Ecto neural progenitor cell (in vitro differentiated cells): ENCODE measurements at places on chromosomes 13 and 19.

DNA sequence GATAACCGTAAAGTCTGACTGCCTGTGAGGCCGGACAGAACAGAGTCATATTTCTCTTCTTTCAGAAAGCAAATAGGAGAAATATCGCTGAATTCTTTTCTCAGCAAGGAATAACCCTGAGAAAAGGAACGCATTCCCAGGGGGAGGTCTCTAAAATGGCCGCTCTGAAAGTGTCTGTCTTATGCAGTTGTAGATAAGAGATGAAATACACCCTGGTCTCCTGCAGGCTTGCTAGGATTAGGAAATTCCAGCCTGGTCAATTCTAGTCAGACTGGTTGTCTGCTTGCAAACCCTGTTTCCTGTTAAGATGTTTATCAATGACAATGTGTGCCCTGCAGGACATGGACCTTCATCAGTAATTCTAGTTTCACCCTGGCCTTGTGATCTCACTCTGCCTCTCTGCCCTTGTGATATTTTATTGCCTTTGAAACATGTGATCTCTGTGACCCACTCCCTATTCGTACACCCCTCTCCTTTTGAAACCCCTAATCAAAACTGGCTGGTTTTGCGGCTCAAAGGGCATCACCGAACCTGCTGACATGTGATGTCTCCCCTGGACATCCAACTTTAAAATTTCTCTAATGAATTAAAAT, 934.8 kb upstream of the SPRY2 start:
- no peak for DNase-seq

GRCh38 chr13:38421590-38422560, 72.2 kb downstream of the UFM1 start:
- DNase-seq = no peak

- no peak for DNase-seq
Measured at GRCh38 chr13:98206946-98207345, 29.9 kb upstream of the RNF113B start.

GRCh38 chr13:112824429-112824828, 134.6 kb downstream of the ATP11A start:
- no peak for DNase-seq
